ENCODE measurements at places on chromosomes 16 and 17. TPM values are rescaled to one million over a fixed set of nuclear protein-coding genes. Genes with fewer than 3 reads are reported as not detected.

The ST3GAL2 gene
- 13.5 TPM for total RNA-seq

The KIF19 gene
- total RNA-seq, result not detected

- no peak for DNase-seq
- H3K4me1 ChIP-seq, result no peaks in the 10 kb centered on the region
- H3K36me3 ChIP-seq, result no peaks in the 10 kb centered on the region
- no peak overlapping the region for H3K4me3 ChIP-seq
Observed at GRCh38 chr17:72531729-72532128, 410.9 kb downstream of the SOX9 start.

DNA sequence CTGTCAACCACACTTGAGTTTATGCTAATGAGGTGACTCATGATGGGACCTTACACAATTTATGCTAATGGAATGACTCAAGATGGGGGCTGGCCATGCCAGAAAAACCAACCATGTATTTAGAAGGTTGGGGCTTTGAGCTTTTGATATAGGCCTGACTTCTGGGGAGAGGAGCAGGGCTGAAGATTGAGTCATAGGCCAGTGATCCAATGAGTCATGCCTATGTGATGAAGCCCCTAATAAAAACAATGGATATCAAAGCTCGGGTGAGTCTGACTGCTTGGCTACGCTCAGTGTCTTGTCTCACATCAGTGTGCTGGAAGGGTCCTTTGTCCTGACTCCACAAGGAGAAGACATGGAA, 7.3 kb downstream of the MFSD6L start:
- DNase-seq, result no peak
- H3K4me3 ChIP-seq, result no peak overlapping the region
- no peak overlapping the region for H3K27ac ChIP-seq

DNA sequence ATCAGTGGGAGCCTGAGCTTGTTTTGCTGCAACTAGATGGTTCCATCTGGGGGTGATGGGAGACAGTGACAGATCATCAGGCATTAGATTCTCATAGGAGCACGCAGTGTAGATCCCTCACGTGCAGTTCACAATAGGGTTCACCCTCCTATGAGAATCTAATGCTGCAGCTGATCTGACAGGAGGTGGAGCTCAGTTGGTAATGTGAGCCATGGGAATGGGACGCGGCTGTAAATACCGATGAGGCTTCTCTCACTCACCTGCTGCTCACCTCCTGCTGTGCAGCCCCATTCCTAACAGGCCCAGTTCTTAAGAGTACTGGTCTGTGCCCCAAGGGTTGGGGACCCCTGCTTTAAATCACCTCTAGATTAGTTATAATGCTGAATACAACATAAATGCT, 137.5 kb upstream of the PLEKHM1 start:
- DNase-seq, result no peak
- H3K4me1 ChIP-seq, result no peaks in the 10 kb centered on the region
- no peak overlapping the region for H3K4me3 ChIP-seq
- peaks cover 13% of the 10 kb centered on the region for H3K36me3 ChIP-seq
- no peak overlapping the region for H3K27ac ChIP-seq

GRCh38 chr17:33868899-33869298, 386.2 kb upstream of the CCL2 start:
- H3K36me3 ChIP-seq, result no peaks in the 10 kb centered on the region
- H3K4me1 ChIP-seq, result no peaks in the 10 kb centered on the region
- no peak overlapping the region for H3K27ac ChIP-seq
- DNase-seq, result no peak
- H3K4me3 ChIP-seq, result no peak overlapping the region
- no peaks in the 10 kb centered on the region for H3K27me3 ChIP-seq

DNA sequence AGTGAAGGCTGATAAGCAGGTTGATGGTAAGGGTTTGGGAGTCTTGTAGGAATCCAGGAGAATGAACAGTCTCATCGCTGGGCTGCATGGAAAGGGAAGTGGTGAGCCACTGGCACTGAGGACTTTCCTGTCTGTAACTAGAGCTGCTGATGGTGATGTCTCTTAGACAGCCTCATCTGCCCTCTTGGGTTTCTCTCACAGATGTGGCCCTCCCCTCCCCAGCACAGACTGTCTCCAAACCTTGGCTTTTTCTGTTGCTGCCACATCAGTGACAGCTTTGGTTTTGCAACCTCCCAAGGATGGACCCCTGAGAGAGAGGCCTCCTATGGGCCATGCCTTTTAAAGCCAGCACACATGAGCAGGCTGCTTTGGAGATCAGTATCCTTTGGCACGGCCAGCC, 16.9 kb downstream of the PLCG2 start:
- DNase-seq, result no peak
- H3K27me3 ChIP-seq, result no peaks in the 10 kb centered on the region
- H3K36me3 ChIP-seq, result no peaks in the 10 kb centered on the region

DNA sequence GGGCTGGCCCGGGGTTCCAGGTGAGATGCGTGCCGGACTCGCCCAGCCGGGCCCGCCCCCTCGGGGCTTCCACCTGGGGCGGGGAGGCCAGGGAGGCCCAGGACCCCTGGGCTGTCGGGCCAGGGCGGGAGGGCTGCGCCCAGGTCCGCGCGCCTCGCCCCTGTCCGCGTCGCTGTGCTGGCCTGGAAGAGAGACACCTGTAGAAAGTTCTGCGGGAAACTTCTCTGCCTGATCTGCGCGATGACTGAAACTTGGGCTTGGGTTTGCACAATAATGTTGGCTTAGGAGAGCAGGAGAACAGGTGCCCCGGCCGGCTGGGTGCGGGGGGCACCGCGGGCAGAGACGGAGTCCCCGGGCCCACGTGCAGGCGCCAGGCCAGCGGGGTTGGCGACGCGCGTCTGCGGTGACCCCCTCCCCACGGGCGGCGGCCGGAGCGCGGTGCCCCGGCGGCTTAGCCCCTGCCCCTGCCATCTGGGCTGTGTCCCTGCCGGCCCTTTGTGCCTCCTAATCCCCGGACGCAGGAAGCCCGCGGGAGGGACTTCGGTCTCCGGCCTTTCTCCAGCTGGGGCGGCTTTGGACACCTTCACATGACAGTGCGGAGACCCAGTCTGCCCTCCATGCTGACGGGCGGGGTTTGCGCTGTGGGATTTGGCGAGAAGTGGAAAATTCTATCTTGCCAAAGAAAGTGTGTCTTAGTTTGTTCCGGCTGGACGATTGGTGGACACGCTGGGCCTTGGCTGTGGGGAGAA, 483 bp downstream of the LLGL2 start:
- DNase-seq, result no peak
- H3K27me3 ChIP-seq, result no peaks in the 10 kb centered on the region
- peaks cover 5% of the 10 kb centered on the region for H3K36me3 ChIP-seq
- peaks cover 18% of the 10 kb centered on the region for H3K4me1 ChIP-seq
- no peak overlapping the region for H3K27ac ChIP-seq

- no peak overlapping the region for H3K4me3 ChIP-seq
- H3K36me3 ChIP-seq, result no peaks in the 10 kb centered on the region
- no peak overlapping the region for H3K27ac ChIP-seq
- no peaks in the 10 kb centered on the region for H3K4me1 ChIP-seq
Observed at GRCh38 chr17:47843391-47843730, 2.3 kb upstream of the SCRN2 start.

GRCh38 chr16:21078563-21078962, 72.1 kb downstream of the DNAH3 start:
- no peak overlapping the region for H3K27ac ChIP-seq
- DNase-seq, result peak; percentile 4
- no peaks in the 10 kb centered on the region for H3K4me1 ChIP-seq

DNA sequence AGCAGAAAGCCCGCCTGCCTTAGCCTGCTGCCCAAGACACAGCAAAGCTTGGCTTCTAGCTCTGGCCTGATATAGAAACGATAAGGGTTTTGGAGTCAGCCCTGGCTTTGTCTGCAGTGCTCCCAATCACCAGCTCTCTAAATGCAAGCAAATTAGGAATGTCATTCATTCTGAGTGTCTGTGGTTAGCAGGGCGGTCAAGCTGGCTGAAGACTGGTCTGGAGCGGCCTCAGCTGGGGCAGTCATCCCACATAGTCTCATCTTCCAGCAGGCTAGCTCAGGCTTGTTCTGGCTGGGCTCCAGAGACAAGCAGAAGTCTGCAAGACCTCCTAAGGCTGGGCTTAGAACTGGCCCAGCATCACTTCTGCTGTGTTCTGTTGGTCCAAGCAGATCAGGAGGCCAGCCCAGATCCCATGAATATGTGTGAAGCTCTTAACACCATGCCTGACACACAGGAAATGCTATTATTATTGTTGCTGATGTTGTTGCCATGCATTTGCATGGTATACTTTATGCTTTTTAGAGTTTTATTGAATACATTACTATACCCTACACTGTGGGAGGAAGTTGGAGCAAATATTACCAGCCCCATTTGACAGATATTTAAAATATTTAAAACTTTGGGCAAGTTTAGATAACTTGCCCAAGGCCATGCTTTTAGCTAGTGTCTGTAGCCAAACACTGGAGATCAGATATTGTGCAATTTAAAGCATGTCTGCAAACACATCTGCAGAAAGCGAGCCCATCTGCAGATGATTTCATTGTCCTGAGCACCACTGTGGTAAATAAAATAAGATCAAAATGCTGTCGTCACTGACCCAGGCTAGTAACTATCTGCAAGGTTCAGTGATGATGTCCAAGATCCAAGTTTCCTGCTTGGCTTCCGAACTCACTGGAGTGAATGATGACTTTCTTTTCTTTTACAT, 24.8 kb downstream of the TMC7 start:
- no peak overlapping the region for H3K4me3 ChIP-seq
- H3K27ac ChIP-seq, result no peak overlapping the region
- H3K27me3 ChIP-seq, result no peaks in the 10 kb centered on the region
- peaks cover 8% of the 10 kb centered on the region for H3K4me1 ChIP-seq

DNA sequence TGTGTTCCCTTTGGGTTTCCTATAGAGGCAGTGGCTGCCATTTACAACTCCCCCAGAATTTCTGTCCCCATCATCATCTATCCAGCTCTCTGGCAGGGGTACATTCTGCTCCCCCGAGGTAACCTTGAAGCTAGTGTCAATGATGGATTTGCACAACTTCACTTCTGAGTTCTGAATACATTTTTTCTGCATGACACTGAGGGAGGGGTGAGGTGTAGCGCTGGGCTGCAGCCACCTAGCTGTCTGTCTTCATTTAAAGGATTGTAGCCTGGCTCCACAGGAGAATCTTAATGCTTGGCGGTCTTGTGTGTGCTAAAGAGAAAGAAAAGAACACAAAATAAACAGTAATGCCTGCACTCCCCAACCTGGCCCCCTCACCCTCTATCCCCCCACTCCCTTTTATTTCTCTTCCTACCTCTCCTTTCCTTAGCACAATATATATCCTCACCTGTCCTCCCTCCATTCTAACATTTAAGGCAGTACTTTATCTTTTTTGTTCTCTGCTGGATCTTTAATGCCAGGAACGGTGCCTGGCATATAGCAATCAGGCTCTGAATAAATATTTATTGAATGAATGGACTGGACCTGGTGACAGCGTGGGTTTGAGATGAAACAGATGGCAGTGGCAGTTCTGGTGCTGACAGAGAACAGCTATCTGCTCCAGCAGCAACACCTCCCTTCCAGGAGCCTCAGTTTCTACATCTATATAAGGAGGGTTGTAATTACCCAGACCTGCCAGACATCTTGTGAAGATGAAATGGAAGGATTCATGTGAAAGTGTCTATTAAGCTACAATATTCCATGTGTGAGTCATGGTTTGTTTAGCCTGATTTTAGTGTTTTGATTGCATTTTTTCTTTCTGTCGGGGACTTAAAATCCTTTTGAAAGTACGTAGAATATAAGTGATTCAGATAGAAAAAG, 163.5 kb upstream of the CDH11 start:
- H3K27me3 ChIP-seq, result no peaks in the 10 kb centered on the region
- no peak overlapping the region for H3K27ac ChIP-seq
- H3K4me3 ChIP-seq, result no peak overlapping the region
- DNase-seq, result no peak

DNA sequence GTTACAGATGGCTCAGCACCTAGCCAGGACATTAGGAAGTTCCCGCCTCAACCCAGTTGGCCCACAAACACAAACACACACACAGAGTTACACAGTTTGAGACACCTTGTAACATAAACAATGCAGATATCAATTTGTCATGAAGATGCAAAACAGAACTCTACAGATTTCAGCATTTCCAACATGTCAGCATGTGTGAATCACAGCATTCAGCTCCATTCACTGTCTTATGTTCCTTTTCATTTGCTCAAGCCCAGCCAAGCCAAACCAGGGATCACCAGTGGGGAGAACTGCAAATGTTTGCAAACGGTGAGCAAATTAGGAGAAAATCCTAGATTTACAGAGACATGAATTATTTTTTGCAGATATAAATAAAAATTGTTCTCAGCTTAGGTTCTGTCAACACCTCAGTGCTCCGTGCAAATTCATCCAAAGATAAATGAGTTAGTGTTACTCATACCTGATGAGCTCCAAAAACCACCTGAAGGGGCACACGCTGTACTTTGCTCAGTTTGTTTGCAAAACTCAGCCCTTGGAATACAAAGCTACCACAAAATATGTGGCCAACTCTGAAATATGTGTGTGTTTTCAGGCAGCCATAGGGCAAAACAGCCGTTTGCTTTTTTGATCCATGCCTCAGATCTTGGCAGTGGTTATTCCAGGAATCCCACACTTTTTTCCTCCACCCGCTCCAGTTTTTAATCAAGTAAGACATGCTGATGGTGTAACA, 16.3 kb upstream of the COX10 start:
- H3K36me3 ChIP-seq, result no peaks in the 10 kb centered on the region
- H3K27me3 ChIP-seq, result no peaks in the 10 kb centered on the region
- DNase-seq, result no peak
- H3K4me1 ChIP-seq, result no peaks in the 10 kb centered on the region

GRCh38 chr17:41352597-41353366, 2.2 kb upstream of the KRT33A start:
- H3K4me1 ChIP-seq, result no peaks in the 10 kb centered on the region
- H3K27ac ChIP-seq, result no peak overlapping the region
- H3K36me3 ChIP-seq, result no peaks in the 10 kb centered on the region
- no peaks in the 10 kb centered on the region for H3K27me3 ChIP-seq
- DNase-seq, result no peak

- H3K4me3 ChIP-seq, result no peak overlapping the region
- H3K4me1 ChIP-seq, result peaks cover 30% of the 10 kb centered on the region
- no peak for DNase-seq
Observed at GRCh38 chr17:49518346-49519078, 23.4 kb downstream of the NGFR start.

All from right atrium auricular region (tissue), 2 donors.